SK-N-DZ (cell line): ENCODE measurements at places on chromosomes 7 and 10.

DNA sequence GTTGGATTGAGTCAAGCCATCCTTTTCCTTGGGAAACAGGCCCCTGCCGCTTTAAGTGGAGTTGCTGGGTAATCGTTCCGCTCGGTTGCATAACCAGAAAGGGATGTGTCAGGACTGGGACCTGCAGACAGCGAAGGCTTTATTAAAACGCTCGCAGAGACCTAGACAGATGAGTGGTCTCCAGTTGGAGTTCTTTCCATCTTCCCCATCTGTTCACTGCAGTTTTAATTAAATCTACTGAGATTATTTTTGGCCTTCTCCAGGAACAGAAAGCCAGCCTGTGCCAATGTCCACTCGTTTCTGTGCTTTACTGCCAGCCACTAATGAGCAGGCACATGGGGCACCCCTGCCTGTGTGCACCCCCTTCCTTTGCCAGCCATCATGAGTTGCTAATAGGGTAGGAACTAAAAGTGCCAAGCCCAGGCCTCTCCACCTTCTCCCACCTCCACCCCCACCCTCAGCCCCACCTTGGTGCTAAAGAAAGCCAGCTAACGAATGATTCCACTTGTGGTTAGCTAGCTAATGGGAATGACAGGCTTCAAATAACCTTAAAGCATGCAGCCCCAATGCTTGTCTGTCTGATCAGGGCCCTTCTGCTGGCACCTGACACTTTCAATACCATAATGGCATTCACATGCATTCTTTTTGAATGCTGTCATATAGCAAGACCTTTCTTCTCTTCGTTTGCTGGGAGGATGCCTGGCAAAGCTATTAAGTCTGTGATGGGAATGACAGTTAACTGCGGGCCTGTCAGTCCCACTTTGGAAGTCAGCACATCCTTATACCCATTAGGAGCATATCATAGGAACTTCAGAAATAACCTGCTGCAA, 556.8 kb upstream of the GALNT17 start:
- DNase-seq, result peak; percentile 90

GRCh38 chr7:2603044-2603965, 28.5 kb upstream of the TTYH3 start:
- DNase-seq, result no peak

GRCh38 chr10:33133557-33133956, 175.5 kb upstream of the ITGB1 start:
- DNase-seq, result no peak

GRCh38 chr7:514651-515598, 4.7 kb downstream of the PDGFA start:
- no peak for DNase-seq

DNA sequence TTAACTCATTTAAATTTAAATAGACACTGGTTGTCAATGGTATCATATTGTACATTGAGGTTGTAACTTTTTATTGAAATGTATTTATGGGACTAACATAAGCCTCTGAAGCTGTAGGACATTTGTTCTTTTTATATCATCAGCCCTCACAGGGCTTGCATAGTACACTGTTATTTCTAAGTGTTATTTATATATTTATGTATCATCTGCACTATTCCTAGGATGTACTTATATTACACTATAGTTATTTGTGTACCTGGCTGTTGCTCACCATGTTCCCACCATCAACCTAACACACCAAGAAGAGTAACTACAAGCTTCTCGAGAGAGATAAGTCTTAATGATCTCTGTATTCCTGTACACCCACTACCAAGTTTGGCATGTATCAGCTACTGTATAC, 224.7 kb downstream of the PPP1R3A start:
- no peak for DNase-seq

DNA sequence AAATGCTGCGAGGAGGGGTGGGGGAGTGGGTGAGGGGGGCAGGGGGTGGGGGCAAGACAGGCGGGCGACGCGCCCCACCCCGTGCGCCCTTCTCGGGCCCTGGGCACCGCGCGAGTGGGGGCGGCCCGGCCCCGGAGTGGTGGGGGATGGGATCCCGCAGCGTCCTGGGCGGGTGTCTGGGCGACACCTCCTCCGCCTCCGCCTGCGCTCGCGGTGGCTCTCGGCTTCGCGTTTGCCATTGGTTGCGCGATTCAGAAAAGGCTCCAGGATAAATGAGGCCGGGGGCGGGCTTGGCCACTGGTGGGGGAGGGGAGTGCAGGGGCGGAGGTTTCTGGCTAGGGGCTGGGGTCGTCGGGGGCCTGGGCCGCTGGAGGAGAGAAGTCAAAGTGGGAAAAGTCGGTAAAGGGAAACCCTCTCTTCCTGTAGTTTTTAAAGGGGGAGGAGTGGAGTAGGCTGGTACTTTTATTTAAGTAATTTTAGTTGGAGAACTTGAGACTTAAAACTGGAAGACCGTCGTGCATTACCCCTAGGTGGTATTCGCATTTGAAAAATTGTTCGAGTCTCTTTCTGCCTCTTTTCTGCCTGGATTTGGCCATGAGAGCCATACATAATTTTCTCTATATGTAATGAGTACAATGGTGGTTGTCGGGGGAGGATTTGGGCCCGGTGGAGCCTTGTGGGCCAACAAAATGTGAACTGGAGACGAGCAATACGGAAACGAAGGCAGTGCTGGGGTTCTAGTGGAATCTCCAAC, 992 bp upstream of the IGF2BP3 start:
- DNase-seq, result peak; percentile 94

DNA sequence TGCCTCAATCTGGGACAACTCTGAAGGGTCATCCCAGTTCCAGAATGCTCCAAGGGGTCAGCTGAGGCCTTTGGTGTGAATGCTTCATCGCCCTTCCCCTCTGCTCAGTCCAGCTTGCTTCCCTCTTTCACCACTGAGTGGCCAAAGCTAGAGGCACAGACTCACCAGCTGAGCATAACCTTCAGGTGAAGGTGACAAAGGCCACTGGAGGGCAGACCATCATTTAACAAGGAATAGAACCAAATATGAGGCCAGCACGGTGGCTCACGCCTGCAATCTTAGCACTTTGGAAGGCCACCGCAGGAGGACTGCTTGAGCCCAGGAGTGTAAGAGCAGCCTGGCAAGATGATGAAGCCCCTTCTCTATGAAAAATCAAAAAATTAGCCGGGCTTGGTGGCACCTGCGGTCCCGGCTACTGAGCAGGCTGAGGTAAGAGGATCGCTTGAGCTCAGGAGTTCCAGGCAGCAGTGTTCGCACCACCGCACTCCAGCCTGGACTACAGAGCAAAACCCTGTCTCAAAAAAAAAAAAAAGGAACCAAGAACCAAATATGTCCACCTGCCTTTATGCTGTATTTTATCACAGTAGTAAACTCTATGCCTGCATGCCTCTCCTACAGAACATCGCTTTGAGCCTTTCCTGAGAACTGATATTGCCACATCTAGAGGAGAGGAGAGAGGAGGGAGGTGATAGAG, 13.4 kb downstream of the PRKAG2 start:
- DNase-seq, result peak; percentile 43

- DNase-seq, result no peak
Measured at GRCh38 chr7:158706273-158706704, 1.7 kb upstream of the NCAPG2 start.

DNA sequence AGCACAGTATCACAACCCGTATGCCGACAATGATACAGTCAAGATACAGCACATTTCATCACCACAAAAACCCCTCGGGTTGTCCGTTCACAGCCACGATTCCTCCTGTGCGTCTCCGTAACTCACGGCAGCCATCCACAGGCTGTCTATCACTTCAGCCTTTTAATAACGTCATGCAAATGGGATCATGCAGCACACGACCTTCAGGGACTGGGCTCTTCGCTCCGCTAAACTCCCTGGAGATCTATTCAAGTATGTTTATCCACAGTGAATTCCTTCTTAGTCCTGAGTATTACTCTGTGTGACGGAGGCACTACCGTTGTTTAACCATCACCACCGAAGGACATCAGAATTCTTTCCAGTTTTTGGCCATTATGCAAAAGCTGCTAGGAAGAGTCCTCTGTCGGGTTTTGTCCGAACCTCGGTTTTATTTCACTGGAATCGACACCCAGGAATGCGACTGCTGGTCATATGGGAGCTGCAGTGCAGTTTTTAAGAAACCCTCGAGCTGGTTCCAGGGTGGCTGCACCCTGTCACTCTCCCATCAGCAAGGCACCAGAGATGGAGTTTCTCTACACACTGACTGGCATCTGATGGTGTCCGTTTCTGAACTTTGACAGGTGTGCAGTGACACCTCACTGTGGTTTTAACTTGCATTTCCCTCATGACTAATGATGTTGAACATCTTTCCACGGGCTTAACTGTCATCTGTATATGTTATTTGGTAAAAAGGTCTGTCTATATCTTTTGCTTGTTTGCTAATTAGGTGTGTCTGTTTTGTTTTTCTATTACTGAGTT, 193.6 kb downstream of the MAD1L1 start:
- DNase-seq, result no peak

GRCh38 chr10:116450861-116451260, 23.2 kb downstream of the PNLIPRP3 start:
- no peak for DNase-seq

DNA sequence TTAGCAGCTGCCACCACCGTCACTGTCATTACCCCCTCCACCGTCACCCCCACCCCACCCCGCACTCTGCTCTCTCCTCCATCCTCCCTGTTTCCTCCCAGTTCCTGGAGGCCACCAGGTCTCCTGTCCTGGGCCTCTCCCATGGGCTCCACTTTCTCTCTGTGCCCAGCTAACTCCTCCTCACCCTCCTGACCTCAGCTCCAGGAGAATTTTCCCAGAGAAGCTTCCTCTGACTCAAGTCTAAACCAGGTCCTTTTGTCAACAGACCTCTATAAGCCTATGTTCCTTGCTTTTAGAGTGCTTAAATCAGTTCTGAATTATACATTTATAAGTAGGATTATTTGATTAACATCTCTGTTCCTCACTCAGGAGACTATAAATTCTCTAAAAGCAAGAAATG, 150.0 kb downstream of the ARHGAP12 start:
- DNase-seq, result no peak

GRCh38 chr7:122543166-122543565, 155.8 kb downstream of the RNF133 start:
- no peak for DNase-seq

- DNase-seq, result no peak
Measured at GRCh38 chr7:96819111-96819700, 109.6 kb upstream of the SEM1 start.

- no peak for DNase-seq
Measured at GRCh38 chr7:117140921-117141320, 181.9 kb downstream of the WNT2 start.

GRCh38 chr10:83166344-83166743, 973.0 kb upstream of the GHITM start:
- DNase-seq, result peak; percentile 43

DNA sequence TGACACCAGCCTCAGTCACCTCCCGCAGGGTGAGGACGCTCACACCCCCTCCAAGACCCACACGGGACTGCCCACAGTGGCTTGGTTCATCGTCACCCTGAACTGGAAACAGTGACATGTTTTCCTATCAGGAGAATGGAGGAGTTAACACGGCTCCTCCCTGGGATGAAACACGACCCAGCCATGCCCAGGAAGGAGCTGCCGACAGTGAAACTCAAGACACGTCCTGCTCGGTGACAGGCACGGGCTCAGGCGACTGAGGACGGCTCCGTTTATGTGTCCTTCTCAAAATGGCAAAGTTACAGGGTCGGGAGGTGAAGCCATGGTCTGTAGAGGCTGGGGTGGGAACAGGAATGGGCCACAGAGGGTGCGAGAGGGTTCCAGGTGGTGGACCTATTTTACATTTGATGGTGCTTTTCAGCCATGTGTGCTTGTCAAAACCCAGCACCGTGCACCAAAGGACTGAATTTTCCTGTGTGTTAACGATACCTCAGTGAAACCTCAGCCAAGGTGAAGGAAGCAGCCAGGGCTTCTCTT, 272.4 kb downstream of the ADARB2 start:
- no peak for DNase-seq

DNA sequence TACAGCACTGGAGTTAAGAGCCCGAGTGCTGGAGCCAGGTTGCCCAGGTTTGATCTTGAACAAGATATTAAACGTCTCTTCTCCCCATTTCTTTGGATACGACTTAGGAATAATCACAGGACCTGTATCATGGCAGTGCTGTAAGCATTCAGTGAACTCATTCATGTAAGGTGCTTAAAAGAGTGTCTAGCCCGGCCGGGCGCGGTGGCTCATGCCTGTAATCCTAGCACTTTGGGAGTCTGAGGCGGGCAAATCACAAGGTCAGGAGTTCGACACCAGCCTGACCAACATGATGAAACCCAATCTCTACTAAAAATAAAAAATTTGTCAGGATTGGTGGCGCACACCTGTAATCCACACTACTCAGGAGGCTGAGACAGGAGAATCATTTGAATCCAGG, 40.8 kb downstream of the CHST15 start:
- DNase-seq, result no peak

DNA sequence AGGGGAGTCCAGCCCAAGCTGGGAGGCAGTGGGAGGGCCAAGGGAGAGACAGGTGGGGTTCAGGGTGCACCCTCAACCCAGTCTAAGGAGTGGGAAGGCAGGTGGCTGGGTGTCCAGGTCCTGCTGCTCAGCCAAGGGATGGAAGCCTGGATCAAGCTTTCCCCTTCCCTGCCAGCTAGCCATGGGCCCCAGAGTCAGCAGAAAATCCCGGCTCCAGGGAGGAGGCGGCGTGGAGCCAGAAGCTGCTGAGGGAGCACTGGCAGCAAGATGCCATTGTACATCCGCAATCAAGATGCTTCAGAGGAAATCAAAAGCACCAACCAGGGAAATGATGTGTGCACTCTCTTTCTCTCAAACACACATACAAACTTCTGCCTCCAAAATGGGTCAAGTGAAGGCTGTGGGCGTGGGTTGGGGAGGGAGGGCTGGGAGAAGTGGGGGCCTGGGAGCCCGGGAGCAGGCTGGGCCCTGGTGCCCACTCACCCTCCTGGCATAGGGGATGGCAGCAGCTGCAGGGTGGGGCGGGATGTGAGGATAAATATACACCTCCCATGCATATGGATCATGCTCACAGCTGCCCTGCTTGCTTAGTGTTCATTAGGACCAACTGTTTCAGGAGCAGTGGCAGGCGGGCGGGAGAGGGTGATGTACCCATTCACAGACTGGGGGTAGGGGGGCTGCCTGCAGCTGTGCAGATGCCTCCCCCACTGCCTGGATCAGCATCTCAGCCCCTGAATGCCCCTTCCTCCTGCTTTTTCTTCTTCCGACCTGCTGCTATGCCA, 24.2 kb downstream of the TRIM8 start:
- DNase-seq, result no peak

GRCh38 chr7:91285696-91286355, 21.6 kb downstream of the FZD1 start:
- DNase-seq, result no peak
